ENCODE measurements at places on chromosomes 2 and 18.

GRCh38 chr2:42925742-42926433 is 133.5 kb upstream of the HAAO start:
- DNase-seq = no peak

DNA sequence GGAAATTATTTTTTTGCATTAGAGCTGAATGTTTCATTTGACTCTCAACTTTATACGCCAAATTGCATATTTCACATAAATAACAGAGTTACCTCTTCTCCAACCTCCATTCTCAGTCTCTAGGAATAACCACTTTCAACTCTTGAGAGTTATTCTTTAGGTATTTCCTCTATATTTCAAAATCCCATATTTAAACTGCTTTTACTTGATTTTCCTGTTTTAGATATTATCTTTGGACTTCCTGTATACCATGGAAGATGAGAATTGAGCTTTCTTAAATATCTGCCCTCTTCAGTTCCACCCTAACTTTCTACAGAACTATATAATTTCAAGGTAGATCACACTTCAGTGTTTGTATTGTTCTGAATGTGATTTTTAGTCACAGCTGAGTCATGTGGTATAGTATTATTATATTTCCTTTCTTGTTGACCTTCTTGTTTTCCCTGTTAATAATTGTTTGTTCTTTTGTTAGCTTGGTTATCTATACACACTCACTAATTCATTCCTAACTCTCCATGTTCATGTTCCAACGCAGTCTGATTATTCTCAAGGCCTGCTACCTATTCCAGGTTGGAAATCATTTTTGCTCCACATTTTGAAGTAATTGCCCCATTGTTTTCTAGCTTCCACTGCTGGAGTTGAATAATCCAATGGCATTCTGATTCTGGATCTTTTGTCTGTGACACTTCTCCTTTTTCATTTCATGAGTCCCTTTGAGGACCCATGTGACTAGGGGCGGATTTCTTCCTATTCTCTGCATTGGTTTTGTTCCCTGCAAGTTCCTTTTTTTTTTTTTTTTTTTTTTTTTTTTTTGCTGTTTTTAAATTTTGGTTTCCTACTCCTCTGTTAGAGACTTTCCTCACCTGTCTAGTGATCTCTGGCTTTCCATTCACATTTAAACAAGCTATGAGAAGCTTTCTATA is 156.8 kb upstream of the RBMS1 start:
- no peak for DNase-seq

DNA sequence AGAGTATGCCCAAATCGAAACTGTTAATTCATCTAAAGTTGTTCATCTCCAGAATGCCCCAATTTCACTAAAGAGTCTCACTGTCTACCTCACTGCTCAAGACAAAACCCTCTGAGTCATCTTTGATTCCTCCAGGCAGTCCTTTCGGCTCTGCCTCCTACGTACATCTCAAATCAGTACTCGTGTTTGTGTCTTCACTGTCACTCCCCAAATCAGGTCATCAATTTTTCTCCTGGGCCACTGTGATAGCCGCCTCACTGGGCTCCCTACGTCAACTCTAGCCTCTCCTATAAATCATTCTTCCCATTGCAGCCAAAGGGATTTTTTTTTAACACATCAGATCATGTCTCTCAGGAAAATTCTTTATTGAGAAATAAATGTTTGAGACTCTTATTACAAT is 42.1 kb upstream of the TTC39C start:
- DNase-seq = no peak

GRCh38 chr18:7116792-7117389 is 706 bp downstream of the LAMA1 start:
- DNase-seq = no peak

GRCh38 chr2:53987336-53987921 is 16.6 kb upstream of the PSME4 start:
- no peak for DNase-seq

DNA sequence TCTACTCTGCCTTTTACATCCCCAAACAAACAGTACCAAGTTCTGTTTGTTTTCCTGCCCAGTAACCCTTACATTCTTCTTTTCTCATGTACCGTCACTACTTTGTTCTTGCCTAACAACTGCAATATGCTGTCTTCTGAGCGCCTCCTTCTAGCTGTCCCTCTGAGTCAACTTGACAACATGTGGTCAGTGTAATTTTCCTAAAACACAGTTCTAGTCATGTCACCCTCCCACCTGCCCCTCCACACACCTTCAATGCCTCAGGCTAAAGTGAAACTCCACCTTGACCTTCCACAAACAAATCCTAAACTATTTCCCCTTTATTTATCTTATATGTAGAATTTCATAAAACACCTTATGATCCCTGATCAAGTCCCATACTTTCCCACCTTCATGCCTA is 124.6 kb upstream of the CD302 start:
- no peak for DNase-seq
